Tracheal epithelial cell (primary cell): ENCODE measurements at places on chromosomes 6 and 20. TPM values are rescaled to one million over a fixed set of nuclear protein-coding genes. Genes with fewer than 3 reads are reported as not detected.

Gene NRN1
- total RNA-seq = 0.21 TPM in 1 of 2 replicates, not detected in the other

Gene AGER
- total RNA-seq = 0.43 TPM in 1 of 2 replicates, not detected in the other

Gene GJA1
- total RNA-seq = 123 and 152 TPM in 2 replicates

Gene HRH3
- not detected in 2 replicates for total RNA-seq

Gene FAXC
- total RNA-seq = 3.6 and 5.1 TPM in 2 replicates

Gene VSX1
- total RNA-seq = not detected in 2 replicates

Gene ERVFRD-1
- total RNA-seq = not detected in 2 replicates

Gene POM121L2
- total RNA-seq = not detected in 2 replicates

Gene PRICKLE4
- total RNA-seq = 1.9 TPM in 1 of 2 replicates, not detected in the other

Gene CALHM6
- total RNA-seq = 1.3 and 1.4 TPM in 2 replicates

Gene RAB23
- total RNA-seq = 16.1 and 19.6 TPM in 2 replicates

Gene COL11A2
- total RNA-seq = 0.24 and 0.43 TPM in 2 replicates

Gene HMGN4
- 85.3 and 103 TPM in 2 replicates for total RNA-seq

Gene CST7
- not detected in 2 replicates for total RNA-seq

Gene DTNBP1
- 0.85 and 3.1 TPM in 2 replicates for total RNA-seq

Gene KCNB1
- total RNA-seq = under 0.01 TPM in 1 of 2 replicates, not detected in the other

Gene PLAGL1
- total RNA-seq = 3.2 and 4.3 TPM in 2 replicates

Gene HLA-DOA
- 0.24 TPM in 1 of 2 replicates, not detected in the other for total RNA-seq

Gene CALHM4
- total RNA-seq = not detected in 2 replicates

Gene MAFB
- 1.4 and 1.5 TPM in 2 replicates for total RNA-seq

Gene ME1
- 17.4 and 31.1 TPM in 2 replicates for total RNA-seq

Gene HDDC2
- 56.4 and 59.3 TPM in 2 replicates for total RNA-seq

Gene LRRC73
- under 0.01 and 0.24 TPM in 2 replicates for total RNA-seq

Gene DCDC2
- 0.43 and 55.7 TPM in 2 replicates for total RNA-seq

Gene FOXF2
- total RNA-seq = not detected in 2 replicates

Gene COQ3
- total RNA-seq = 7.5 and 7.7 TPM in 2 replicates

Gene EPPIN
- total RNA-seq = not detected in 2 replicates

Gene CST4
- not detected in 2 replicates for total RNA-seq

Gene C4B
- total RNA-seq = 1.2 and 2.3 TPM in 2 replicates

Gene PRKN
- 0.48 and 0.64 TPM in 2 replicates for total RNA-seq

Gene CLPSL2
- not detected in 2 replicates for total RNA-seq

Gene NMBR
- not detected in 2 replicates for total RNA-seq

Gene SCUBE3
- under 0.01 TPM in 1 of 2 replicates, not detected in the other for total RNA-seq

Gene SLC25A27
- total RNA-seq = 2.8 and 3.1 TPM in 2 replicates

Gene TRAPPC3L
- total RNA-seq = not detected in 2 replicates

Gene RNF39
- total RNA-seq = 3.0 and 4.3 TPM in 2 replicates
